ENCODE measurements at places on chromosomes 1 and 21.

- no peak for DNase-seq
Measured at GRCh38 chr1:59979666-59980065, 53.1 kb upstream of the CYP2J2 start.

GRCh38 chr1:17594026-17594425, 54.5 kb downstream of the ARHGEF10L start:
- DNase-seq, result no peak

GRCh38 chr1:19356266-19356665, 44.1 kb downstream of the SLC66A1 start:
- DNase-seq, result no peak

DNA sequence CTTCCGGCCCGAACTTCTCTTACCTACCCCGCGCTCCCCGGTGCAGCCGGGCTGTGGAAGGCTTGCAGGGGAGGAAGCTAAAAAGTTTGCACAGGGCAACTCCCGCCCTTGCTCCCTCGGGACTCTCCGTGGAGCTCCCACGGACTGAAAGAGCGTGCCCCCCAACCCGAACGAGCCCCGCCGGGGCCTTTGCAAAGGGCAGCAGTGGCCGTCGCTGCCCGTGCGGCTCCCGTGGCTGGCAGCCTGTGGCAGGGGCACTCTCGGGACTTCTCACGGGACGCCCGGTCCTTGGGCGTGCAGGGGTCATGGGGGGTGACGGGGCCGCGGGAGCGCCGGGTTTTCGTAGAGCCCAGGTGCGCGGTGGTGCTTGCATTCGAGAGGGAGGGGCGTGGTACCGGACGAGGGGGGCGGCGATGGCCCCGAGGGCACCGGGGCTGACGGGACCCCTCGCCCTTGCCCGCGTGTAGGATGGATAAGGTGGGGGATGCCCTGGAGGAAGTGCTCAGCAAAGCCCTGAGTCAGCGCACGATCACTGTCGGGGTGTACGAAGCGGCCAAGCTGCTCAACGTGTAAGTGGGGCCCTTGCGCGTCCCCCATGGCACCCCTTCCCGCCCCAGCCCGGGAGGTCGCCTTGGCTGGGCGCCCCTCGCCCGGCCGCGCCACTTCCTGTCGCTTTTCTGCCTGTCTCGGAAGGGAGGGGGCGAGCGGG, 711 bp downstream of the GADD45A start:
- DNase-seq, result peak; percentile 52

DNA sequence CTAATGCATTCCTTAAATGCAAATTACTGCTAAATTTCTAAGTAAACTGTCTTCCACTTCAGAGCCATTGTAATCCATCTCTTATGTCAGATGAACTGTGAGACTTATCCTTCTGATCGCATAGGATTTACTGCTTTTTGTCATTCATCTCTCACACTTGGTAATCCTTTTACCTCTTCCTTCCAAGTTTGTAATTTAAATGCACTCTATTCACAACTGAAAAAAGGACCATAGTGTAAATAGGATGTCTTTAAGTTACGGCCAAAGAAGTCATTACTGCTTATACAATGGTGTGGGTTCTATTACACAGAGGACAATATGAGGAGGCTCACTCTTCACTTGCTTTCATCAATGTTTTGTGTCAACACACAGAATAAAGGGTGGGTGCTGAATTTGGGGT, 393.3 kb downstream of the PTBP2 start:
- no peak for DNase-seq

GRCh38 chr1:152034654-152035538, 1.9 kb downstream of the S100A11 start:
- peak; percentile 85 for DNase-seq

- no peak for DNase-seq
Measured at GRCh38 chr1:228314658-228315483, 91.8 kb downstream of the TRIM11 start.

DNA sequence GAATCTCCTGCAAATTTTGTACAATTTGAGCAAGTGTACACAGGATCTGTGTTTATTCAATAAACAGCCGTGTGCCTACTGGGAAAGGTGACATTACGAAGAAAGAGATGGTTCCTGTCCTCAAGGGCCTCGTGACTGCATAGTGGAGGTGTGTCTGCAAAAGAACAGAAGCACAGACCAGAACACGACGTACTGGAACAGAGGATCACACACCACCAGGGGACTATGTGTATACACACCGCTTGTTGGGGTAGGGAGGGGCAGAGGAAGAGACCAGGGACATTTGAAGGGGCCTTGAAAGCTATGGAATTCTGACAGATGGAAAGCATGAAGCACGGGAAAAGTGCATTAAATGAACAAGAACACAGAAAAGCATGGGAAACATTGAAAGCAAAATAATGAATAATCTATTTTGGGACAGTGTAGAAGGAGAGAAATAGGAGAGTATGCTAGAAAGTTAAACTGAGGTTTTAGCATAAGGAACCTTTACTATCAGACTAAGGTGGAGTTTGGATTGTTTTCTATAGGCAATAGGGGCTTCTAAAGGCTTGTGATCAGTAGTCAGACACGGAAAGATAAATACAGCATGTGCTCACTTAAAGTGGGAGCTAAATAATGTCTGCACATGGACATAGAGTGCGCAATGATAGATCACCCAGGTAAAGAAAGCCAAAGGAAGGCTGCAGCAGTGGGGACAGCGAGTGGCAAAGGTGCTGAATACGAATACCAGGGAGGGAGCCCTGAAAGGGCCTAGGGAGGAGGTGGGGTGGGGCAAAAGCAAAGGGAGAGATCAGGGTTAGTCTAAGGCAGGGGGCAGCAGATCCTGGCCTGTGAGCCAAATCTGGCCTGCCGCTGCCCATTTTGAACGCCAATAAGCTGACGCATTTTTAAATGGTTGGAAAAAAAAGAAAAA, 11.0 kb downstream of the JAK1 start:
- no peak for DNase-seq

DNA sequence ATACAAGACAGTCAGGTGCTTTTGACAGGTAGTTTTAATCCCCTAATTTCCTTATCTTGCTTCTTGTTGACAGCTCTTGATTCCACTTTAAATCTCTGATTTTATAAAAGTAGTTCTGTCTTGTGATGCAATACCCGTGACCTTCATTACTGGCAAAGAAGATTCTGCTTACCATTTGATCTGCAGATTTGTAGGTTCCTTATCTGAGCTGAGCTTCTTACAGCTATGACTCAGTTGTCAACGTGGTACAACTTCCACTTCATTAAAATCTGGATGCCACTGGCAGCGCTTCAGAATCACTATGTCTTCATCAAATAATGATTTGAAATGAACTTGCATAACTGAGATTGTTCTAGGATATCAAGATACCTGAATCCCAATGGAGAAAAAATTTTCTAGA, 543.6 kb upstream of the B3GALT2 start:
- DNase-seq, result peak; percentile 15

GRCh38 chr1:118148034-118148433, 37.0 kb downstream of the SPAG17 start:
- DNase-seq, result peak; percentile 43

DNA sequence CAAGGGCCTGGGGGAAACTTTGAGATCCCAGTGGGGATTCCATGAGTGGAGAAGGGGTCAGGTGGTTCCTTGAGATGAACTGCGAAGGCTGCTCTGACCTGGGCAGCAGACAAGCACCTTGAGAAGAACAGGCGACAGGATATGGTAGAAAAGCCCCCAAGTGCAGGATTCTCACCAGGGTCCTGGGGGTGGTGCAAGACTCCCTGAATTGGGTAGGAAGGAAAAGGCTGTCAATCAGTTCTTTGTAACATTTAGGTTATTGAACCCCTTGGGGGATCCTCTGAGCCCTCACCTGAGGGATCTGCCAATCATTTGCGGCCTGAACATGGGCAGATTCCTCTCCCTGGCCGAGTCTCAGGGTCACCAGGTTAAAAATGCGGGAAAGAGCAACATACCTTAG, 2.4 kb upstream of the PRAMEF12 start:
- DNase-seq, result no peak

DNA sequence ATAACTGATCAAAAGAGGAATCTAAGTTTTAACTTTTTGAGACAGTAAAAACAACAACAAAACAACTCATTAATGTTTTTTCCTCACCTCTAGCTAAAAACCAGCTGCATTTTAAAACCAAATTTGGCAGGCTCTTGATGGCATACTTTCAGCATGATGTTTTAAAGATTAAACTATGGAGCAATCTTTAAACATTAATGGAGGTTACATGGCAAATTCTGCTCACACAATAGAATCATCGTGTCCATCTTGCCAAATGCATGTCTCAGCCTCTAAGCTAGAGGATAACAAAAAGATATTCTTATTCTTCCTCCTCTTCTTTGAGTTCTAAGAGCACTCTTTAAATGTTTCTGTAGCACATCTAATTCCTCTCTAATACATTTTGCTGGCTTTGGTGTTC, 579.8 kb upstream of the PKN2 start:
- no peak for DNase-seq

DNA sequence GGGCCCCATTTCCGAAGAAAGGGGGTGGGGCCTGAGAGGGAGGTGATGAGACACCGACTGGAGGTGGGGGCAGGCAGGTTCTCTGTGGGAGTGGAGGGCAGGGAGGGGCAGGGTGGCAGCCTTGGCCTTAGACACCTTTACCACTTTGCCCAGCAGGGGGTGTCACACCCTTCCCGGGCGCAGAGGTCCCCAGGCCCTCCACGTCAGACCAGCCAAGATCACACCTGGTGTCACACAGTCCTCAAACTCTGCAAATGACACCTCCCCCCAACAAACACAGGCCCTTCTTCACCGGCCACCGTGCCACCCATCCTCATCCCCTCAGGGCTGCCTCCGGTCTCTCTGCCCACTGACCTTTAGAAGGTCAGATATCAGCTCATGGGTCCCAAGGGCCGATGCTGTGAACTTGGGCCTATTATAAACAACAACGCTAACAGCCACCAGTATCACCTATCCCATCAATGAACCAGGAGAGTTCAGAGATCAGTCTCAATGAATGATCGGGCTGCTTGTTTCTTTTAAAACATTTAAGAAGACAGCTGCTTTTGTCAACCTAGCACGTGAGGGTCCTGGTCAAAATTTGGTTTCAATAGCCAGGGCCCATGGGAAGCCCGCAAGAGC, 103.9 kb downstream of the CASZ1 start:
- DNase-seq, result peak; percentile 16

- no peak for DNase-seq
Measured at GRCh38 chr1:21608798-21609197, 60.4 kb downstream of the RAP1GAP start.

- DNase-seq, result no peak
Measured at GRCh38 chr1:101745551-101746270, 251.0 kb downstream of the OLFM3 start.

GRCh38 chr1:69256036-69256435, 311.7 kb upstream of the LRRC7 start:
- no peak for DNase-seq

GRCh38 chr21:45533846-45534635, 8.2 kb downstream of the SLC19A1 start:
- no peak for DNase-seq

GRCh38 chr1:60350531-60350930, 277.0 kb upstream of the C1orf87 start:
- no peak for DNase-seq

DNA sequence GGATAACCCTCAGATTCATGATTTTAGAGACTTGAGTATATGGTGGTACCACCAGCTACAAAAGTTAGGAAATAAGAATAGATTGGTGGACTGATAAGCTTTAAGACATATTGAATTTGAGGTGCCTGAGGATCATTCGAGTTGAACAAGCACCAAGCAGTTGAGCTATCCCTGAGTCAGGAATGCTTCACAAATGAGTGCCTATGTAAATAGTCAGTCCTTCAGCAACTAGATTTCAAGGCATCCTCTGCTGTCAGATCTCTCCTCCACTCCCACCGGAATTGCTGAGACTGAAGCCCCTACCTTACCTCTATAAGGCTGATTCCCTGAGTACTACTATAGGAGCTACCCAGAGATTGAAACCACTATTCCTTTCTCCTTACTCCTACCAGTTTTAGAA, 7.1 kb downstream of the BTF3L4 start:
- DNase-seq, result no peak

GRCh38 chr21:16594191-16594590, 864.4 kb downstream of the USP25 start:
- no peak for DNase-seq

DNA sequence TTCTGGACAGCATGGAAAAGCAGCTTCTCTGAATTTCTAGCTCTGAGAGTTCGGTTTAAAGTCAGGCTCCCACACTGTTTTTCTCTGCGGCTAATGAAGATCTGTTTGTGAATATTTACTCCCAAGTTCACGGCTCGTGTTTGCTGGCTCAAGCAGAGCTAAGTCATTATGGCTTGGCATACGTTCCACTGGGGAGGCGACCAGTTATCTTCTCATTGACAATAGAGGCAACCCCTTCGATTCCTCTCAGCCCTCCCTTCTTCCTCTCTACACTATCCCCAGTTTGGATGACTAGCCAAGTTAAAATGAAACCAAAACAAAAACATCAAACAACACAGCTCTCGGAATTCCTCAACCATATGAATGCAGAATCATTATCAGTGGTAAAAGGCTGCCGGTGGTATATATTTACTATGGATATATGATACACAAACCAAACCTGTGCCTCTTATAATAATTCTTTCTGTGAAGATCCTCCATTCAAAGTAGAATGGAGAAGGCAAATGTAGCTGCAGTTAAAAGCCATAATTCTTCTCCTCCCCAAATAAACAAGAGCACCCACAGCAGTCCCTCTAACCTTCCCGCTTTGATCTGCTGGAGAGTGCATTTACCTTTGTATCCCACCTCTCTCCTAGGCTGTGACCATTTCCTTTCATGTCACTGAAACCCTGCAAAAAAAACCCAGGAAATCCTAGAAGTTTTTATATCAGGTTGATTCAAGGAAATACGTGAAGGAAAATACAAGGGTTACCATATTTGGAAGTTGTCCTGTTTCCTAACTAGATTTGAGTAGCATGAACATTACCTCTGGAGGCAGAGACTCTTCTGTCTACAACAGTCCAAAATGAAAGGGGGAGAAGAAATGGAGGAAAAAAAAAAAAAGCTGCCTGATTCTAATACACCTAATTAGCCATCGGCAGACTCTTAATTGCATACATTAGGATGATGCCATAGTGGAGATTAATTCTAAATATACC, 108.3 kb upstream of the USH2A start:
- peak; percentile 55 for DNase-seq

- no peak for DNase-seq
Measured at GRCh38 chr1:178237121-178237520, 143.2 kb downstream of the RASAL2 start.

GRCh38 chr1:184214128-184214527, 162.6 kb downstream of the TSEN15 start:
- no peak for DNase-seq

DNA sequence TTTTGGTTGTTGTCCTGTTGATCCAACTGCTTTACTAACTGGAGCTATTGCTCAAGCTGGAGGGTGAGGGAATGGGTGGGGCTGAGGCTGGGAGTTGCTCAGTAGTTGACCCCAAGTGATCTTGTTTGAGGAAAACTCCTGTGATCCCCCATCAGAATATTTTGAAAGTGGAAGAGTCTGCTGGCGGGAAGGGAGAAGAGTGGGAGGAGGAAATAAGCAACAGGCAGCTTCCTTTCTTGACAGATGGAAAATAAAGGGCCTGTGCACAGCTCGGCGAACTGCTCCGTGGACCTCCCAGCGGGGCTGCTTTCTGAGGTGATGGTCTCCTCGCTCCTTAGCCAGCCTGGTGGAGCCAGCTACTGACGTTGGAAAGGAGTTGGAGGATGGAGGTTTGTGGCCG, 199.1 kb upstream of the LMO4 start:
- DNase-seq, result no peak

All from EL (cell line).